CD14-positive monocyte (primary cell): ENCODE measurements at places on chromosomes 2 and 18. TPM values are rescaled to one million over a fixed set of nuclear protein-coding genes. Genes with fewer than 3 reads are reported as not detected.

Gene PROKR1
- polyA plus RNA-seq = not detected

Gene VSNL1
- polyA plus RNA-seq = not detected

GRCh38 chr18:51194604-51195003, 2.9 kb downstream of the MEX3C start:
- no peak for DNase-seq

GRCh38 chr2:123916051-123916450, 109.0 kb upstream of the CNTNAP5 start:
- DNase-seq = no peak

DNA sequence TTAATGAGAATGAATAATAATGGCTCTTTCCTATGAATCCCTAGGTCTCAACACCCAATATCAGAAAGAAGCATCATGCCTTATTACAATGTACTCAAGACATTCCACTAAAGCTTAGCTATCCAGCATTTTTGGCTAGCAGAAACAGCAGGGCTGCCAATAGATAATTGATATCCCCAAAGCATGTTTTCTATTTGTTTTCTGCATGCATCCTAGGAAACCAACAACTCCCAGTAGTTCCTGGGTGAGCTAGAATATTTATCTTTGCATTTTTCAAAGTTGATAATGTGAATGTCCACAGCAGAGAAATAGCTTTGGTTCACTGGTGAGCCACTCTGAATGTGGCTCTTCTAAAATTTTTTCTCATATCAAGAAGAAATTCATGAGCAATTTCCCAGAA, 5.8 kb upstream of the ANTXR1 start:
- DNase-seq = no peak

GRCh38 chr2:197200762-197201058, 109.9 kb downstream of the ANKRD44 start:
- DNase-seq = no peak

DNA sequence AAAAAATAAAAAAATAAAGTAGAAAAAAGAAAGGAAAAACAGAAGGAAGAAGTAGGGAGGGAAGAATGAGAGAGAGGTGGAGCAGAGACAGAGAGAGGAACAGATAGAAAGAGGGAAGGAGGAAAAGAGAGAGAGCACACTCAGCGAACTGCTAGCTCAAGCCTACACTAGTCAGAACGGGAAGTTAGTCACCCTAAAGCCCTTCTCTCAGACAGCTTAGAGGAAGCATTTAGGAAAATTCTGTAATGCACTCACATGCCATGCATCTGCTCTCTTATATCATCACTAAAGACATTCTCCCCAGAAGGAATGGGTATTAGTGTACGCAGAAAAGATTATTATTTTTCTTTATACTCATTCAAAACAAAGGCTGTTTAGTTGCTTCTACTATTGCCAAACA, 68.1 kb upstream of the SULT1C3 start:
- no peak for DNase-seq

DNA sequence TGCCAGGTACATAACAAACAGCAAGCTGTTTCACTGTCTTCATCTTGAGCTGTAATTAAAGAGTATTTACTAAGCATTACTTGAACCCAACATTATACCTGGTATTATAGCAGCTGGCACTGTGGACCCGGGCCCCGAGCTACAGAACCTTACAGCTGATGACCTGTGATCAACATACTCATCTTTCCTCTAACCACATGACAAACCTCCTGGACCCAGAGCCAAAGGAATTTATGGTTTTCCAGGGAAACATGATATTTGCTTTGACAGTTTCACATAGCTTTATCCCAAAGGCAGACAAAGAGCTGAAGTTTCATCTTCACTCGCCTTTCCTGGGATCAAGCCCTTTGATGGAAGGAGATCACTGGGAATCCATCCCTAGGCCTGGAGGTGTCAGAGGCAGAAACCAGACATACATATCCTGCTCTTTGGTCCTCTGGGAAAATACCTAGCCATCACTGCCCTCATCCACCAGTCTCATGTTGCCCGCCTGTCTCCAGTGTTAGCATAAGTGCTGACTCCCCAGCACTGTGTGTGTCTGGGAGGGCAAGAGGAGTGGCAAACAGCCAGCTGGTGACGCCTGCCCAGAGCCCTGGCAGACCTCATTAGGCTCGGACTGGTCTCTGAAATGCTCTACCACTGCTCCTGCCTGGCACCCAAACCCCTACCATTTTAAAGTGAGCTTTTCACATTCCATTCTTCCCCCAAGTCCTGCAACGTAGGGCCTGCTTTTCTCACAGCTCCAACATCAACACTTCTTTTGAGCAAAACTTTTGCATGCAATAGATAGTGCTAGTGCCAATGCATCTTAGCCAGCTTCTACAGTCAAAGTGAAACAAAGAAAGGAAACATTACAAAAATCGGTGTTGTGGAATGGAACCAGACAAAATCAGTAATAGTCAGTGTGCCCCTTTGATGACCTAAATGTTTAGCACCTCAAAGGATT, 138.8 kb upstream of the CTAGE1 start:
- DNase-seq = no peak

DNA sequence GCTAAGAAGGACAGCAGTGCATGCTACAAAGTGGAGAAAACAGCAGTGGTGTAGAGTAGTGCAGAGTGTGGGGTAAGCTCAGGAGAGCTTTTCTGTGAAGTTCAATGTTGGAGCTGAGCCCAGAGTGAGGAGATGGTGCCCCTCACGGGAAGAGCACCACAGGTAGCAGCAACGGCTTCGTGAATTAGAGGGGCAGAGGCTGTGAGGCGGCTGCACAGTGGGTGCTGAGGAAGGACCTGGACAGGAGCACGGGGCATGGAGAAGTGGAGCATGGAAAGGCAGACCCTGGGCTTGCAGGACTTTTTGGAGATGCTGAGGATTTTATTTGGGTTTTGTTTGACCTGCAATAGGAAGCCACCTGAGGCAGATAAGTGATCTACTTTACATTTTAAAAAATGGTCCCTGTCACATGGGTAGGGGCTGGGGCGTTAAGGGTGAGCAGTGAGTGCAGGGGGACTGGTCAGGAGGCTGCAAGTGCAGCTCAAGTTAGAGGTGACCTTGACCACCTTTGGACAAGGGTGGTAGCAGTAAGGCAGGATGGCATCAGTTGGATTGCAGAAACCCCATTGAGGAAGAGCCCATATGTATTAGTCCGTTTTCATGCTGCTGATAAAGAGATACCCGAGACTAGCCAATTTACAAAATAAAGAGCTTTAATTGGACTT, 85.0 kb downstream of the MYCN start:
- DNase-seq = no peak

- DNase-seq = no peak
Measured at GRCh38 chr2:216039918-216040317, 26.6 kb upstream of the MREG start.
